ENCODE measurements at places on chromosomes 3 and 15. TPM values are rescaled to one million over a fixed set of nuclear protein-coding genes. Genes with fewer than 3 reads are reported as not detected.
A peak's percentile ranks its signal among the peaks of the same experiment; 100 is the strongest.

GRCh38 chr15:71806452-71806931 is 3.9 kb upstream of the NR2E3 start:
- no peak overlapping the region for H3K27ac ChIP-seq
- H3K36me3 ChIP-seq = no peaks in the 10 kb centered on the region

DNA sequence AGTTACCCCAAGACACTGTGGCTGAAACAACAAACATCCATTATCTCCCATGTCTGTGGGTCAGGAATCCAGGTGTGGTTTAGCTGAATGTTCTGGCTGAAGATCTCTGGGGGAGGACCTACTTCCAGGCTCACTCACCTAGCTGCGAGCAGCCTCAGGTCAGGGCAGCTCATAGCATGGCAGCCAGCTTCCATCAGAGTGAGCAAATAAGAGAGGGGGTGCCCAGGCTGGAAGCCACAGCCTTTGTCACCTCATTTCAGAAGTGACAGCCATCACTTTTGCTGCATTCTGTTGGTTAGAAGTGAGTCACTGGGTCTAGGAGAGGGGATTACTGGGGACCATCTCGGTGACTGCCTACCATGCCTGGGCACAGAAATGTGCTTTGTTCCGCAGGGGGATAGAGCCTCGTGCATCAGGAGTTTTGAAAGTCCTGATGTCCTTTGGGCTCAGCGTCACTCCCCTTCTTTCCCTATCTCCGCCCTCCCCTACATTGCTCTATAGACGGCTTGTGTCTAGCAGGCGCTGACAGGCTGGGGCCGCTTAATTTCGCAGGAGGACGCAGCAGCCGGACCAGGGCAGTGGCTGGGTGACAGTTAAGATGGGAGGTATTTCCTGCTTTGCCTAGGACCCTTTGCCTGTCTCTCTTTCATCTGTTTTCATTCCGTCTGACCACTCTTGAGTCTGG is 25.4 kb downstream of the TGM4 start:
- H3K36me3 ChIP-seq = no peaks in the 10 kb centered on the region
- H3K27ac ChIP-seq = no peak overlapping the region
- no peak for DNase-seq
- no peaks in the 10 kb centered on the region for H3K4me1 ChIP-seq
- H3K4me3 ChIP-seq = no peak overlapping the region

DNA sequence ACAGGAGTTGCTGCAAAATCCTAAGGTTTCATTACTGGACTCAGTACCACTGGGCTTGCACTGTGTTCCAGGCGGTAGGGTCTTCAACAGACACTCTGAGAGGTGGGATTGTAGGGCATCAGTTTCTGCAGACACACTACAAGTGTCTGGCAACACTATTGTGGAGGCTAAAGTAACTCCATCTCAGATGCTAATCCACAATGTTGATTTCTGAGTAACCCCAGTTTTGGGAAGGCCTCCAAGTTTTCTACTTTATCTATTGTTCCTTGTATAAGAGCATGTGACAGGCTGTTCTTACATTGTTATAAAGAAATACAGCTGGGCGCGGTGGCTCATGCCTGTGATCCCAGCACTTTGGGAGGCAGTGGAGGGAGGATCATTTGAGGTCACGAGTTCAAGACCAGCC is 2.5 kb upstream of the ABHD5 start:
- no peak overlapping the region for H3K27ac ChIP-seq
- H3K4me3 ChIP-seq = no peak overlapping the region
- H3K36me3 ChIP-seq = no peaks in the 10 kb centered on the region
- H3K4me1 ChIP-seq = no peaks in the 10 kb centered on the region

DNA sequence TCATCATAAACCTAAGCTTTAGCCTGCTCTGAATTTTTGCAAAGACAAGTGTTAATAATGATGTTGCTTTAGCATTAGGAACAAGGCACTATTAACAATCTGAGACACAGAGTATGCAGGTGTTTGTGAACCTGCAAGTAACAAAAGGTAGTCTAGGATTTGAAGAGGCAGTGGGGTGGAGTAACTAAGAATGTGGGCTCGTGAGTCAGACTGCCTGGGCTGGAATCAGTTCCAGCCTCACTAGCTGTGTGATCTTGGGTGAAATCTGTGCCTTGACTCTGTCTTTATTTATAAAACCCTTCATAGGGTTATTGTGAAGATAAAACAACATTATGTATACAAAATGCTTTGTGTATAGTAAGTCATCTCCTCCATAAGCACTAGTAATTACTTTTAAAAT is 610.6 kb upstream of the CFAP20DC start:
- no peaks in the 10 kb centered on the region for H3K36me3 ChIP-seq
- H3K27me3 ChIP-seq = no peaks in the 10 kb centered on the region
- no peak for DNase-seq
- H3K27ac ChIP-seq = no peak overlapping the region

DNA sequence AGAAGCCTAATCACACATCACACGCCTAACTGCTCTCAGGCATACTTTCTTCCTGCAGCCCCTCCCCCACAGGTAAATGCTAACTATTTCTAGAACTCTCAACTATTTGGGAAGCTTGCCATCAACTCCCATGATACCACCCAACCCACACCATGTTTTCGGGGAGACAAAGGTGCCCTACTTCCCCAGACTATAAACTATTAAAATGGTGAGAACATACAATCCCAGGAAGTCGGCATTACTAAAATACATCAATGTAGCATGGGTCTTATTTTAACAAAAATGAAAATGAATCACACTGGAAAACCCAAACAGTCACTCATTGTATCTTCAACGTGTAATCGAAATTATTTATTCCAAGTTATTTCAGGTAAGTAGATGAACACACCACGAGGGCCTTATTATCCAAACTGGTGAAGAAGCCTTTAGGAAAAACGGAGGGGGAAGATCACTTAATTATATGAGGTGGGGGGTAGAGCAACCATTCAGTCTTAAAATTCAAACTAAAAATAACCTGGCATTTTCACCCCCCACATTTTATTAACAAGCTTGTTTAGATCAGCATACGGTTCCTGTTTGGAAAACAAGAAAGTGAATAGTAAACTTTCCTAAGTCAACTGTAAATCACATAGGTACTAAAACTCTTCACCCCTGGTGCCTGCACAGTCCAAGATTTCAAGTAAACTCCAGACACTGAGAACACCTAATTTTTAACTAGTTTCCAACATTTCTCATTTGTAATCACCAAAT is 1.9 kb downstream of the TBL1XR1 start:
- peak overlapping the region; percentile 99 for H3K4me3 ChIP-seq
- H3K27me3 ChIP-seq = no peaks in the 10 kb centered on the region
- peaks cover 37% of the 10 kb centered on the region for H3K4me1 ChIP-seq
- peak overlapping the region; percentile 95 for H3K27ac ChIP-seq

DNA sequence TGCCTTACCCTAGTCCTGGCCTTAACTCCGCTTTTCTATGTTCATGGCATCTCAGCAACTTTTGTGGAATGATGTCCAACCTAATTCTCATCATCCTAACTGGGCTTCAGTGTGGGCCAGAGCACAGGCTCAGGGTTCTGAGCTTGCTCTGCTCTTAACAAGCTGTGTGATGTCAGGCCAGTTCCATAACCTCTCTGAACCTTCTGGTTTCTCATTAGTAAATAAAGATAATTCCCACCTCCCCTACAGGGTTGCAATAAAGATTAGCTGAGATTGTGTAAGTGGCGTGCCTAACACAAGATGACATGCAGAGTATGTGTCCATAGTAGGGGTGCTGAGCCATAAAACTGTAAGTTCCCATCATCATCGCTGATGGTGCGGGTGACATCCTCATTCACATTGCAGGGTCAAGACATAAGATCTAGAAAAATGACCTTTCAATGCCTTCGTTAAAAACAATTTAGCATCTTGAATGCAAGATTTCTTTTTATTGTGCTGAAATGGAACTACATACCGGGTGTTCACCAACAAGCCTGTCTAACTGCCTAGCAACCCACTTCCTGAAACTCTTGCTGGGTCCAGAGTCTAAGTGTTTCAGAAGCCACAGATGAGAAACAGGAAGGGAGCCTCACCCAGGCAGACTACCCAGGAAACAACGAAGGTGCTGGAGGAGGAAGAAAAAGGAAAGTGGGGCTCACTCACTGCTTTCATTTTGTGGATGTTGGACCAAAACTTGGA is 36.2 kb downstream of the CDCP1 start:
- H3K4me3 ChIP-seq = no peak overlapping the region
- no peaks in the 10 kb centered on the region for H3K27me3 ChIP-seq
- H3K4me1 ChIP-seq = no peaks in the 10 kb centered on the region
- no peaks in the 10 kb centered on the region for H3K36me3 ChIP-seq
- no peak overlapping the region for H3K27ac ChIP-seq
- no peak for DNase-seq

The CCRL2 gene
- 4.2 TPM for total RNA-seq

DNA sequence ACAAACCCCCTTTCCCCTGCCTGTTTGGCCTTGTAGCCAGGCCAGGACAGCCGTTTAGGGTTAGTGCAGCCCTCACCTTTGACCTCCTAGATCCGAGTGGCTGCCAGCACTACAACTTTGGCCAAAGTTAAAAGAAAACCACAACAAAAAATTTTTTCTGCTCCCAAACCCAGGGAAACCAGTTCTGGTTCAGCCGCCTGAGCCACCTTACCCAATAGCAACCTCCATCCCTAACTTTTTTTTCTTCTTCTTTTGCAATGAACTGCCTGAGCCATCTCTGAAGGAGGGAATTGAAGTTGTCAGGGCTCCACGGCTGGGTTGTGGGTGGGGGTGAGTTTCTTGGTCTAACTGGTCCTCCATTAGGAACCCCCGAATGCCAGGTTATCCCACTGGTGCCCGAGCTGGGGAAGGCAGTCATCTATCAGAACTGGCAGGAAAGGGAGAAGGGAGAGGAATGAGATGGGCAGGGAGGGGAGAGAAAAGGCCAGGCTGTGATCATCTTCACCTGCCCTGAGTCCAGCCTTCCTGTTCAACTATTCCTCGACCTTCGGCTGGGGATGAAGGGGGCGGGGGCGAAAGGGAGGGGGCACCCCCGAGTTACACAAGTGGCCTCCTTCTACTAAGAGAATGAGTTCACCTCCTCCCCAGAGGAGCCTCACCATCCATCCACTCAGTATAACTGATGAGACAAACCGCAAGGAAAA is 6.2 kb upstream of the NR2F2 start:
- no peaks in the 10 kb centered on the region for H3K4me1 ChIP-seq
- H3K36me3 ChIP-seq = no peaks in the 10 kb centered on the region
- no peak for DNase-seq

The CBLB gene
- total RNA-seq = 27.3 TPM

DNA sequence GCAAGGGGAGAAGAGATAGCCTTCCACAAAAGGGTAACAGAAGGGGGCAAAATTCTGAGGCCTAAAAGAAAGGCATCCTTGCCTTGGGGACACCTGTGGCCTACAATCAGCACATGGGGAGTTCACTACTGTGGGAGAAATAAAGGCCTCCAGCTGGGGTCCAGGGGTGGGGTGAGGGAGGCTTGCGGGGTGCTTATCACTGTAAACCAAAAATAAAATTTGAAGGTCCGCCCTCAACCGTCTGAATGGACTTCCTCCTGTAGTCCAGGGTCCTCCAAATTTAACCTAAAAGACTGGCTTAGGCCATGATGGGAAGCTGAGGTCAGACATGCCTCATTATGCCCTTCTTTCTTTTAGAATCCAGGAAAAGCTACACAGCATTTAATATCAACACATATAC is 2.1 kb upstream of the POLR2M start:
- H3K36me3 ChIP-seq = peaks cover 4% of the 10 kb centered on the region
- H3K27ac ChIP-seq = peak overlapping the region; percentile 10
- H3K4me3 ChIP-seq = no peak overlapping the region
- no peaks in the 10 kb centered on the region for H3K27me3 ChIP-seq
- H3K4me1 ChIP-seq = peaks cover 20% of the 10 kb centered on the region

The VEPH1 gene
- 0.48 TPM for total RNA-seq

- DNase-seq = no peak
- no peaks in the 10 kb centered on the region for H3K27me3 ChIP-seq
- peaks cover 25% of the 10 kb centered on the region for H3K36me3 ChIP-seq
- no peak overlapping the region for H3K27ac ChIP-seq
- no peak overlapping the region for H3K4me3 ChIP-seq
Observed at GRCh38 chr3:33037471-33037870, 59.5 kb downstream of the GLB1 start.

The ADAMTS9 gene
- total RNA-seq = 20.2 TPM

- no peak overlapping the region for H3K27ac ChIP-seq
- peaks cover 50% of the 10 kb centered on the region for H3K36me3 ChIP-seq
- H3K27me3 ChIP-seq = no peaks in the 10 kb centered on the region
- H3K4me1 ChIP-seq = no peaks in the 10 kb centered on the region
- H3K4me3 ChIP-seq = no peak overlapping the region
Observed at GRCh38 chr15:84023636-84024035, 211.9 kb upstream of the GOLGA6L4 start.

The CSK gene
- total RNA-seq = 26.8 TPM

The ZNF80 gene
- total RNA-seq = not detected

The GOLGA8S gene
- 0.33 TPM for total RNA-seq

Measured in right atrium auricular region (tissue), 2 donors.